ENCODE measurements at places on chromosomes 5 and 9. TPM values are rescaled to one million over a fixed set of nuclear protein-coding genes. Genes with fewer than 3 reads are reported as not detected.

IFNA13 gene
- total RNA-seq = not detected

GRXCR2 gene
- total RNA-seq = not detected

OSMR gene
- total RNA-seq = 33.1 TPM

FOXD4L3 gene
- total RNA-seq = not detected

LCN10 gene
- total RNA-seq = not detected

SPATA31D4 gene
- not detected for total RNA-seq

N4BP3 gene
- 0.89 TPM for total RNA-seq

FOXD4L6 gene
- not detected for total RNA-seq

QRFP gene
- not detected for total RNA-seq

ZDHHC21 gene
- 2.0 TPM for total RNA-seq

LECT2 gene
- total RNA-seq = not detected

NKD2 gene
- total RNA-seq = not detected

LMX1B gene
- total RNA-seq = not detected

PGM5 gene
- 0.86 TPM for total RNA-seq

Measured in myometrial cell (primary cell).